DMS 273 treated with DMSO at 0.1 percent for 48 hours (cell line): ENCODE measurements at places on chromosomes 4 and X.

DNA sequence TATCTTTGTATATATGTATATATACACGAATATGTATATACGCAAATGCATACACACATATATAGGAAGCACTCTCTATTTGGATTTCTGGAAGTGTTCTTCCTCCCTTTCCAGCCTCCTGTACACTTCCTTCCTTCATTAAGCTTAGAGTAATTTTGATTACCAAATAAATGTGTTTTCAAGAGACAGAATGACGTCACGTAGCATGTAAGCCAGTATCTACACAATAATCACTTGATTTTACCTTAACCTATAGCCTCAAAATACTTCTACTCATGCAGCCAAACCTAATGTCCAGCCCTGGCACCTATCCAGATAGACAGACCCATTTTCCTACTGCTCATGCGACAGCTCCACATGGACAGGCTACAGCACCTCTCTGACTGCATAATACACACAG is 29.9 kb downstream of the MAGEA10 start:
- DNase-seq = no peak

- DNase-seq = no peak
Observed at GRCh38 chrX:153685751-153686696, 1.7 kb upstream of the SLC6A8 start.

DNA sequence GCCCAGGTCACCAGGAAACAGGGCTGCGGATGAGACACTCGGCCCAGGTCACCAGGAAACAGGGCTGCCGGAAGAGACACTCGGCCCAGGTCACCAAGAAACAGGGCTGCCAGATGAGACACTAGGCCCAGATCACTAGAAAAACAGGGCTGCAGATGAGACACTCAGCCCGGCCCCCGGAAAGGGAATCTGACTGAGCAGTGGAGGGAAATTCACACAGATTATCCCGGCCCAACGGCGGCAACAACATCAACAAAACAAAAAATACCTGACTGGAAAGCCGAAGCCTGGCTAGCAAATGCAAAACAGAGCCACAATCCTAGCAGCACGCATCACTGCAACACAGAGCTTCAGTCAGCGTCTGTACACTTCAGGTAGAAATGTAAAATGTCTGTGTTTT is 20.7 kb downstream of the AFAP1 start:
- no peak for DNase-seq

- no peak for DNase-seq
Observed at GRCh38 chrX:53716328-53717088, 30.0 kb upstream of the HUWE1 start.

DNA sequence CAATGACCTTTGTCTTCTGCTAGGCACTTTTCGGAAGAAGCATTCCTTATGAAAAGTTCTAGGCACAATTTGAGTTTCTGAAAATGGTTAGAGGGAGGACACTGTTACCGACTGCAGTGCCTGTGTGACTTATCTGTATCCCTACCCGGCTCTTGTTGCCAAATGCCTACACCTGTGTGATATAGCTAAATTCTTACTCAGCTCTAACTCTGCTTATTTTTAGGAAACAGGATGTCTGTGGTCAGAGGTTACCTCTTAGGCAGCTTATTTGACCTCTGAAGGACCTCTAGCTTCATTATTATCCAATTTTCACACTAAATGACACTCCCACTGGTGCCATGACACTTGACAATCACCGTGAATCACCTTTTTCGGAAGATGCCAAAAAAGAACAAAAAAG is 561.1 kb upstream of the SMIM31 start:
- DNase-seq = no peak

DNA sequence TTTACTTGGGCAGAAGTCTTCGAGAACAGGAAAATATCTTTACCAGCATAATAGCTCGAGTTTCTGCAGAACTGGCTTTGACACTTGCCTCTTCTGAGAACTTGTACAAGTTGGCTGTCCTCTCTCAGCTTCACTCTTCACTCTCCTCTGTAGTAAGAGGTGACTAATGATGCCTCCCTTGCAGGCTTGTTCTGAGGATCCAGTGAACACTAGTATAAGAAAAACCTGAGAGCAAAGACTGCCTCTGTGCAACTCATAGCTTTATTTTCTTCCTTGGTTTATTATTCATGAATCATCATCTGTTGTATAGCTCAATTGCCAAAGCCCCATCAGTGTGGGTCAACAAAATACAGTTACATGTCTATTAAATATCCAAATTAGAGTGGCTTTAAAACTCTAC is 266.7 kb upstream of the CLNK start:
- no peak for DNase-seq

GRCh38 chr4:71592793-71593192 is 191.1 kb downstream of the GC start:
- DNase-seq = no peak

DNA sequence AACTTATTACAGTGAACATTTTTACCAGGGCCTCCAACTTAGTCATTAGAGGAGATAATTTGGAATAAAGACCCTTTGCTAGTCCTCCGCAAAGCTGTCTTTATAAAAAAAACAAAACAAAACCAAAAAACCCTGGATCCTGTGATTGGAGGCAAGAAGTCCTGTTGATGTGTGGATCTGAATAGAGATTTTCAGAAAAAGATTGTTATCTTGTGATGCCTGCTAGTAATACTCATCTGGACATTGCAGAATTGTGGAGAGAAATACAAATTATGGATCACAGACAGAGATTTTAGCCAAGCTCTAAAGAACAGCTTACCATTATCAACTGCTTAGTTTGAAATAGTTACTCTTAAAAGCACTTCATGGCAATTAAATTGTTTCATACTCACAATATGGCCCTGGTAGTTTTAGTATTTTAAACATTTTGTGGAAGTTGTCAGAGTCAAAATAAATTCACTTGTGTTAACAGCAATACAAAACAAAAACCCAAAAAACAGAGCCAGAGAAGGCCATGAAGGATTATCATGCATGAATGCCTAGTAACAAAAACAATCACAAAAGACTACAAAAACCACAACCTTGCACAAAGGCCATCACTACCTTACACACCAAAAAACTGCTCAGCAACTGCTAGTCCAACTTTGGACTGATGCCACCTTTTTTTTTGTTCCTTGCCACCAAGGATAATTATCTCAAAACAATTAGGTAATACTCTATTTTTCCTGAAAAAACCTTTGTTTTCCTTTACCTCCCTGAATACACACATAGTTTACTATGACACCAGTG is 514.5 kb upstream of the SLIT2 start:
- no peak for DNase-seq

GRCh38 chrX:127030016-127030748 is 210.7 kb downstream of the PRR32 start:
- DNase-seq = no peak

GRCh38 chr4:21888195-21888976 is 60.2 kb downstream of the KCNIP4 start:
- DNase-seq = no peak

GRCh38 chr4:154344686-154345085 is 146.9 kb downstream of the DCHS2 start:
- no peak for DNase-seq

GRCh38 chr4:101304916-101305315 is 42.4 kb downstream of the PPP3CA start:
- DNase-seq = no peak

GRCh38 chr4:152961773-152962115 is 25.6 kb downstream of the FHDC1 start:
- no peak for DNase-seq

- DNase-seq = no peak
Observed at GRCh38 chr4:138209094-138209493, 33.1 kb downstream of the SLC7A11 start.

GRCh38 chr4:142407596-142407995 is 438.5 kb downstream of the INPP4B start:
- no peak for DNase-seq

DNA sequence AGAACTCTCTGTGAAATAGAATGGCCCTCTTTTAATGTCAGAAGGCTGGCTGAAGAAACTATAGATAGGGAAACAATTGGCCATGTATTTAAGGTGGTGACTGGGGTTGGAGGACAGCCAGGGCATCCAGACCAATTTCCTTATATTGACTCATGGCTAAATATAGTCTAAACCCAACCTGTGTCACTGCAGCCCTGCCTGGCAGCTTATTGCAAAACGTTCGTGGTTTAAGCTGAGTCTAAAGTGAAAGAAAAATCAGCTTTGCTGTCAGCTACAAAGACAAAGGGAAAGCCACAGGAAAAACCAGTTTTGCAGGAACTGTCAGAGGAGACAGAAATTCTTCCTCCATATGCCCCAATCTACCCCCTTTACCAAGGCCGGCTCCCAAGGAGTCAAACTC is 902.8 kb upstream of the NDST4 start:
- DNase-seq = no peak

DNA sequence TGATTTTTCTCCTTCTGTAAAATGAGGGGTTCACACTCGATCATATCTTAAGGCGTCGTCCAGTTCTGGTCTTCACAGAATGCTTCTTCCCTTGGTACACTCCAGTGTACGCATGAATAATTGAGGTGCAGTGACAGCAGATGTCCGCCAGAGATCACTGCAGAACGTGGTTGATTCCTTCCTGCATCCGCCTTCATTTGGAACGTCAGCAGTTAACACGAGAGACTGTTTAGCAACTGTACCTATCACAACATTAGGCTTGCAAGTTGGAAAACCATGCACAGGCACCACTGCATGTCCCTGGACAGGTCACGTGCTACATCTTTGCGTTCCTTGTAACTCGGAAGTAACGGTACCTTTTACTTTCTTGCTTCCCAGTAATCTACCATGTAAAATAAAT is 66.0 kb upstream of the GEMIN8 start:
- no peak for DNase-seq

DNA sequence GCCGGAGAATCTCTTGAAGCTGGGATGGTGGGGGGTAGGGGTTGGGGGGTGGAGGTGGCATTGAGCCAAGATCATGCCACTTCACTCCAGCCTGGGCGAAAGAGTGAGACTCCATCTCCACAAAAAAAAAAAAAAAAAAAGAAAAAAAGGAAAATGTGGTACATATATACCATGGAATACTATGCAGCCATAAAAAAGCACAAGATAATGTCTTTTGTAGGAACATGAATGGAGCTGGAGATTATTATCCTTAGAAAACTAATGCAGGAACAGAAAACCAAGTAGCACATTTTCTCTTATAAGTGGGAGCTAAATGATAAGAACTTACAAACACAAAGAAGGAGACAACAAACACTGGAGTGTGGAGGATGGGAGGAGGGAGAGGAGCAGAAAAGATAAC is 188.5 kb downstream of the APBB2 start:
- DNase-seq = no peak

- DNase-seq = no peak
Observed at GRCh38 chr4:156775813-156776212, 195.8 kb downstream of the PDGFC start.

DNA sequence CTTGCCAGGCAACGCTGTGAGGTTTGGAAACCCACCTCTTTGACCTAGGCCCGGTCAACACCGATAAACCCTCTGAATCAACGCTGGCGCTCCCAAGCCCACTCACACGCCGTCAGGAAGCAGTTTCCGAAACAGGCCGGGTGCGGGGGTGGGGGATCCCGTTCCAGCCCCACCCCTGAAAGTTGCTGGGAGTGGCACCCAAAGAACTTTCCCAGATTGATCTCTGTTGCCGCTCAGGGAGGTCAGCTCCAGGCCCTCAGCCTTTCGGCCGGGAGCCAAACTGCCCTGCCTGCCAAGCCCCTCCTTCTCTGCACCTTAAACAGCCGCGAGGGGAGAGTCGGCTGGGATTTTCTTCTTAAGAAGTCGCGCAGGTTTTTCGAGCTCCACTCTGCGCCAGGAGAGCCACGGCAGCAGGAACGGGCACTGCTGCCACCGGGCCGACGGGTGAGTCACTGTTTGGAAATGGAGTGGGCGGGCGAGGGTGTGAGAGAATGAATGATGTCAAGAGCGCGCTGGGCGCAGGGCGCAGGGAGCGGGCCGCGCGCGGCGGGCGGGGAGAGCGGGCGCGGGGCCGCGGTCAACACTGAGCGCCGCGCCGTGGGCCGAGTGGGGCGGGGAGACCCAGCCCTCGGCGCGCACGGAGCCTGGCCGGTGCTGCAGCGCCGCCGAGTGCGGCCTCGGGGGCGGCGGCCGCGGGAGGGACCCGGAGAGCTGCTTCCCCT is at the start of gene SGMS2:
Gene SGMS2 (plus strand): TSS at position 583 of the 722 bp plus-strand sequence. CDS start 70,622 bp downstream, outside the sequence.
- no peak for DNase-seq
